ENCODE measurements at places on chromosomes 7 and 10.

DNA sequence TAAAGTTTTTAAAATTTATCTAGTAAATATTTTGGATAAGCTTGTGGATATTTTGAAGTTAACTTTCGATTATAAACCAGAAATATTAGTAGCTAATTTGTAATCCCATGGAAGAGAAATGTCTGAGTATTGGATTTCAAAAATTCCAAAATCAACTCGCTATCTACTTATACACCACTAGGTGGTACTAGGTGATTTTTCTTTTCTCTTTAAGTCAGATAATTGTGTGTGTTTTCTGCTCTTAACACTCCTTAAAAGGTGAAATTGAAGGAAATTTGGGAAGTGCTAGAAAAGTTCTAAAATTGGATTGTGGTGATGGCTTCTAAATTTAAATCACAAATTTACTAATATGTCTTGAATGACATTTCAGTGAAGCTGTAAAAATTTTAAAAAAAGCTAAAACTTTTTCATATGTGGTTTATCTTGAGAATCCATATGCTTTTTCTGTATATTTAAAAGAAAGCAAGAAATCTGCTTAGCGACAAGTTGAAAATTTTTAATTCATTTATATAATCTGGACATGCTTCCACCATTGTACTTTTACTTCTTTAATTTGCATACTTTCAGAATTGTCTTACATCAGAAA is 90.2 kb downstream of the IPMK start:
- no peaks in the 10 kb centered on the region for H3K27me3 ChIP-seq
- H3K4me3 ChIP-seq: no peak overlapping the region
- DNase-seq: peak; percentile 59
- H3K36me3 ChIP-seq: no peaks in the 10 kb centered on the region
- no peak overlapping the region for H3K27ac ChIP-seq

DNA sequence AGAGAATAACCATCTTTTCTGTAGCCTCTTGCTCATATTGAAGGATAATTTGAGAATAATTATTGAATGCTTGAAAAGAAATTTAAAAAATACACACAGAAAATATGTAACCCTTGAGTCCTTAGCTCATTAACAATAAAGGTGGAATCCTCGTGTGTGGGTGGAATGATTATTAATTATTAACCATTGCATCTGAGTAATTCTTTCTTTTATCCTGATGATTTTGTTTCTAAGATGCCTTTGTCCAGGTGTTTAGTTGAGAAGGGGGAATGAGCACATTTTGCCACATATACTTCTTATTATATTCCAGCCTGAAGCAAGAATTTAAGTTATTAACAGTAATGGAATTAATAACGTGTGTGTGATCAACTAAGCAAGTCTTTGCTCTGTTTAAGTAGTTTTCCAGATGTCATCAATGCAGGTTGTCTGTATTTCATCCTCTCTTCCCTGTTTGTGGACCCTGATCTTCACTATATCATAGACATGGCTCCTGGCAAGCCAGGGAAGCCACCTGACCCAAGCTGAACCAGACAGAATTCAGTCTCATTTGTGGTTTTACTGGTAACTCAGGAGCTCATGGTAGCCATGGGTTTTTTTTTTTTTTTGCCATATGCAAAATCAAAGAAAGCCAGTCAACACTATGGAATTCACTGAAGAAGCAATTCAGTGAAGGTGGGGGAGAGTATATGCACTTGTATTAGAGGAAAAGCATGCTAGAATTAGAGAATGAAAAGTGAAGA is 144.3 kb downstream of the KIF20B start:
- no peak overlapping the region for H3K27ac ChIP-seq
- no peak overlapping the region for H3K4me3 ChIP-seq
- no peaks in the 10 kb centered on the region for H3K36me3 ChIP-seq

DNA sequence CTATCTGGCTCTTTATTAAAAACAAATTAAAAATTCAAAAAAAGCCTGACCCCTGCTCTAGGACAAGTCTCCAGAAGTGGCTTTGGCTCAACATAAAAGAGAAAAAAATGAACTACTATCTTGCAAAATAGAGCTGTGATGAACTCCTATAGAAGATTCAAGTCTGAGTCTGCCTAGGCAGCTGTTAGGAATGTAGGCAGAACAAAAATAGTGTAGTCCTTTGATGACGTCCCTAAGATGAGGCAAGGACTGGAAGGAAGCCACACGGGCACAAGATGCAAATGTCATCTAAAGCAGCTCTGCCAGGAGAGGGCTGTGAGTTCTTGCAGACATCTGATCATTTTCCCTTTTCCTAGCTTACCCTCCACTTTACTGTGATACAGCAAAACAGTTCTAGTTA is 20.5 kb downstream of the ASNS start:
- no peak overlapping the region for H3K27ac ChIP-seq
- peaks cover 12% of the 10 kb centered on the region for H3K36me3 ChIP-seq
- no peak overlapping the region for H3K4me3 ChIP-seq

DNA sequence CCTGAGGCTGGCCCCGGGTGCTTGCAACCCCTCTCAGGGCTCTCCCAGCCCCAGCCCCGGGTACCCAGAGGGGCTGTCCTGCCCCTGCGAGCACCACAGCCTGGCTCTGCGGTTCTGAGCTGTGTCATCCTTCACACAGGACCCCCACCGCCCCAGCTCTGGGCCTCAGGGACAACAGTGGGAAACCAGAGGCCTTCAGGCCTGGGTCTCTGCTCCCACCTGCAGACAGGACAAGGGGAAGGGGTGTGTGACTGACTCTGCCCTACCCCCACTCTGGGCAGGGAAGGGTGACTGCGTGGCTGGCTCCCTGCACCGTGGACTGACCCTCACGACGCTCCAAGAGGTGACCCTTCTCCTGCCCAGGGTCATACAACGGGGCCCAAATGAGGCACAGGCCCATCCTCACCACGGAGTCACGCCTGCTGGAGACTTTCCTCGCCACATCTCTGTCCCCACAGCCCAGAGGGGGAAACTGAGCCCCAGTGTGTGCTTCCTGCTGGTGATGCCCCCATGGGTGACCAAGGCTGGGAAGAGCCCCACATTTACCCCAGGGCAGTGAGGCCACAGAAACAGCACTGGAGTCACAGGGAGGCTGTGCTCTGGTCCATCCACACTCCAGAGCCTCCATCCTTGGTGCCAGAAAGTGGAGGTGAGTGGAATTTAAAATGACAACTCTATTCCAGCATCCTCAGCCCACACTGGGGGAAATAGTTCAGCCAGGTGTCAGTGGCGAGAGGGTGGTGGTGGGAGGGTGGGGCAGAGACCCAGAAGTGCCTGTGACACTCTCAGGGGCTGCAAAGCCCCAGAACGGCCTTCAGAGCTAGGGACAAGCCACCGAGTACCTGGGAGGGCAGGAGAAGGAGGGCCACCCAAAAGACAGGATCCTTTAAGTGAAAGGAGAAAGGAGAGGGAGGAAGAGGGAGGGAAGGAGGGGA is 13.6 kb downstream of the CAMK2B start:
- no peak for DNase-seq
- H3K36me3 ChIP-seq: no peaks in the 10 kb centered on the region
- H3K4me1 ChIP-seq: no peaks in the 10 kb centered on the region
- H3K4me3 ChIP-seq: no peak overlapping the region
- H3K27me3 ChIP-seq: peaks cover 20% of the 10 kb centered on the region

DNA sequence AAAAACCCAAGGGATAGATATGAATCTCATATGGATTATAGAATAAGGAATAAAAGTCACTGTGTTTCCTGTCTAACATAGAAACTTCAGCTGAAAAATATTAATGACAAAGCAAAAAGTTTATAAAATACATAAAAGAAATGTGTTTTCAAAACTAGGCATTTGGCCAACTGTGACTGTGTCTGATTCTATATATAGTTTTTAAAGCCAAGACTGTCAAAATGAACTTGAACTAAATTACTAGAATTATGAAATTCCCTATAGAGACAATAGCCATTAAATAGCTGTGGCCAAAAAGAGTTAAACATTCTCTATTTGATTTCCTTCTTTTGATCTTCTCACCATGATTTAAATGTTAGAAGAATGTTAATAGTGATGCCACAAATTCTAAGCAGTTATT is 311.2 kb upstream of the SEMA3D start:
- no peaks in the 10 kb centered on the region for H3K4me1 ChIP-seq
- H3K27ac ChIP-seq: no peak overlapping the region
- H3K27me3 ChIP-seq: no peaks in the 10 kb centered on the region
- no peak overlapping the region for H3K4me3 ChIP-seq
- no peak for DNase-seq

- H3K27ac ChIP-seq: peak overlapping the region; percentile 61
- H3K27me3 ChIP-seq: no peaks in the 10 kb centered on the region
- no peak overlapping the region for H3K4me3 ChIP-seq
- peak; percentile 40 for DNase-seq
- no peaks in the 10 kb centered on the region for H3K36me3 ChIP-seq
Measured at GRCh38 chr10:44985175-44985681, 6.6 kb upstream of the DEPP1 start.

- no peak overlapping the region for H3K4me3 ChIP-seq
- DNase-seq: no peak
- H3K27ac ChIP-seq: no peak overlapping the region
- H3K4me1 ChIP-seq: peaks cover 6% of the 10 kb centered on the region
- no peaks in the 10 kb centered on the region for H3K27me3 ChIP-seq
- no peaks in the 10 kb centered on the region for H3K36me3 ChIP-seq
Measured at GRCh38 chr10:78781991-78782390, 286.8 kb upstream of the ZMIZ1 start.

DNA sequence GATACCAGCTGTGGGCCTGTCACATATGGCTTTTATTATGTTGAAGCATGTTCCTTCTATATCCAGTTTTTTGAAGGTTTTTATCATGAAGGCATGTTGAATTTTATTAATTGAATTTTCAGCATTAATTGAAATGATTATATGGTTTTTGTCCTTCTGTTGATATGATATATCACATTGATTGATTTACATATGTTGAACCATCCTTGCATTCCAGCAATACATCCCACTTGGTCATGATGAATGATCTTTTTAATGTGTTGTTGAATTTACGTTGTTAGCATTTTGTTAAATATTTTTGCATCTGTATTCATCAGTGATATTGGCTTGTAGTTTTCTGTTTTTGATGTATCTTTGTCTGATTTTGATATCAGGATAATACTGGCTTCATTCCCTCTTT is 21.2 kb downstream of the PRSS37 start:
- H3K27ac ChIP-seq: no peak overlapping the region
- no peak overlapping the region for H3K4me3 ChIP-seq
- no peaks in the 10 kb centered on the region for H3K27me3 ChIP-seq
- no peaks in the 10 kb centered on the region for H3K36me3 ChIP-seq

DNA sequence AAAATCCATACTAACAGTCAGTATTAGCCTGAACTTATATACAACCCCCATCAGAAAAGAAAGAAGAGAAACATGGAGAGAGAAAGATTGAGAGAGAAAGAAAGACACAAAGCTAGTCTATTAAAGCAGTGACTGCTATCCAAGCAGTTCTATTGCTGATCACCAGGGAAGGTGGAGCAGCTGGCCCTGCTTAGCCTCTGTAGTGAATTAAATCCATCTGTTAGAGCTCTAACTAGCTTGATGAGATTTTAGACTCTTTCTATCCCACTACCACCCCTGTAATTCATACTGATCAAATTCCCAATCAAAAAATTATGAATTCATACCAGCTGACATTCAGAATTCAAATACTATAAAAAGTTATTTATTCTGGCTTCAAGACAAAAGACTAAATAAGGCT is 486.0 kb upstream of the LRRN3 start:
- no peak overlapping the region for H3K27ac ChIP-seq
- no peaks in the 10 kb centered on the region for H3K36me3 ChIP-seq
- H3K27me3 ChIP-seq: no peaks in the 10 kb centered on the region
- H3K4me3 ChIP-seq: no peak overlapping the region

GRCh38 chr7:5284304-5285281 is 1.9 kb downstream of the SLC29A4 start:
- H3K27ac ChIP-seq: no peak overlapping the region
- H3K4me1 ChIP-seq: no peaks in the 10 kb centered on the region
- no peaks in the 10 kb centered on the region for H3K36me3 ChIP-seq

GRCh38 chr7:43492896-43493295 is 90.0 kb upstream of the STK17A start:
- no peak overlapping the region for H3K27ac ChIP-seq
- no peaks in the 10 kb centered on the region for H3K27me3 ChIP-seq
- H3K4me1 ChIP-seq: peaks cover 11% of the 10 kb centered on the region

DNA sequence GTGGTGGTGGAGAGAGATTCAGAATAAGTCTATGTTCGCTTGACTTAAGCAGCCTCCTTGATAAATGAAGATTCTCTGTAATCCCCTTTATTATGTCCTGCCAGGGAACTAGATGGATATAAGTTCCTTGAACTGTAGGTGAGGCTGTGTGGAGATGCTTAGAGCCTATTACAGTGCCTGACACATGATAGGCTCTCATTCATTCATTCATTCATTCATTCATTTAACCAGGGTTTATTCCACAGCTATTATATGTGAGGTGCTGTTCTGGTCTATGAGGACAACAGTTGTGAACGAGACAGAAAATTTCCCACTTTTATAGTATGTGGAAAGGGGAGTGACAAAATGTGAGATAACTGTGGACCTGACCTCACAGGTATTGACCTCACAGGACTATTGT is 105.6 kb downstream of the ARID5B start:
- no peak overlapping the region for H3K4me3 ChIP-seq
- no peak for DNase-seq
- H3K36me3 ChIP-seq: no peaks in the 10 kb centered on the region
- H3K27me3 ChIP-seq: no peaks in the 10 kb centered on the region
- no peak overlapping the region for H3K27ac ChIP-seq

DNA sequence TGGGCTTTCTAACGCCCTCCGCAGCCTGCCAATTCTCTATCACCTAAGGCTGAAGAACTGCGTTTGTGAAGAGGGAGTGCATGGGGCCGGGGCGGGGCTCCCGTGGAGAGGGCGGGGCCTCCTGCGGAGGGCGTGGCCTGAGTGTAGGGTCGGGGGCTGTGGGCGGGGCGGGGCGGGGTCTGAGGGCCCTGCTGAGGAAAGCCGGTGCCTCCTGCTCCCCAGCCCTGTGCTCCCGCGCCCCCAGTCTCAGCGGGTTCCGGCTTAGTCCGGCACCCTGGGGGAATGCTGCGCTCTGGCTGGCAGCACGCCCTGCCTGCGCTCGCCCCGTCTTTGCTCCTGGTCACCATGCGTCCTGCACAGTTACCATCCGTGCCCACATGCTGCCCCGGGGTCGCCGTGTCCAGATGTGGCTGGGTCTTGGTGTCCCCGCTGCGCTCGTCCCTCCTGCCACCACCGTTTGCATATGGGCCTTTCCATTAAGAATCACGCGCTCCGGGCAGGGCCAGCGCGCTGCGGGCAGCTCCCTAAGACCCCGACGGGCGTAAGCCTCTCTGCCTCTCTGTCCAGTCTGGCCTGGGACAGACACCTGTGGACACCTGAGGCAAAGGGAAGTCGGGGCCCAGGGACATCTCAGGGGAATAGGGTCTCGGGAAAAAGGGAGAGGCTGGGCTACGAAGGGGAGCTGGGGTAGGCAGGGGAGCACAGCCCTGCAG is 144.0 kb upstream of the RET start:
- no peak overlapping the region for H3K27ac ChIP-seq
- no peaks in the 10 kb centered on the region for H3K4me1 ChIP-seq
- DNase-seq: peak; percentile 53
- no peaks in the 10 kb centered on the region for H3K36me3 ChIP-seq

Data from cardiac muscle cell (in vitro differentiated cells and primary cell).